Thoracic aorta (tissue), 2 donors: ENCODE measurements at places on chromosomes 4 and X.

DNA sequence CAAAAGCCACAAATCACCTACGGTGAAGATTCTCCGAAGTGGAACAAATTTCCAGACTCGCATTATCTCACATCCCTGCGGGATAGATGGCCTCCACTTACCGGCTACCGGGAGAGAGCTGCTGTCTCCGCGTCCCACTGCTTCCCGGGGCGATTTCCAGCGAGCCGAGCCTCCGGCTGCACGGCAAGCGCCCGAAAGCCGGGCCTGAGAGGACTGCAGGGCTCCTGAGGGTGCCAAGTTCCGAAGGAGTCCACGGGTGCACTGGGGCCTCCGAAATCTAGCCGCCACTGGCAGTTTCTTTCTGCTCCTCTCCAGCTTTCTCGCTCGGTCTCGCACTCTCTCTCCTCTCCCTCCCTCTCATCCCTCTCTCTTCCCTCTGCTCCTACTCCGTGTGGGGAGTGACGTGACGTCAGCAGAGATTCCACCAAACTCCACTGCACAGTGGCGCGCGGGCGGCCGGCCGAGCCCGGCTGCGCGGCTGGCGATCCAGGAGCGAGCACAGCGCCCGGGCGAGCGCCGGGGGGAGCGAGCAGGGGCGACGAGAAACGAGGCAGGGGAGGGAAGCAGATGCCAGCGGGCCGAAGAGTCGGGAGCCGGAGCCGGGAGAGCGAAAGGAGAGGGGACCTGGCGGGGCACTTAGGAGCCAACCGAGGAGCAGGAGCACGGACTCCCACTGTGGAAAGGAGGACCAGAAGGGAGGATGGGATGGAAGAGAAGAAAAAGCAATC is 14.0 kb upstream of the PITX2 start:
- DNase-seq = no peak

GRCh38 chr4:139715746-139716391 is 50.2 kb downstream of the MGST2 start:
- DNase-seq = no peak

DNA sequence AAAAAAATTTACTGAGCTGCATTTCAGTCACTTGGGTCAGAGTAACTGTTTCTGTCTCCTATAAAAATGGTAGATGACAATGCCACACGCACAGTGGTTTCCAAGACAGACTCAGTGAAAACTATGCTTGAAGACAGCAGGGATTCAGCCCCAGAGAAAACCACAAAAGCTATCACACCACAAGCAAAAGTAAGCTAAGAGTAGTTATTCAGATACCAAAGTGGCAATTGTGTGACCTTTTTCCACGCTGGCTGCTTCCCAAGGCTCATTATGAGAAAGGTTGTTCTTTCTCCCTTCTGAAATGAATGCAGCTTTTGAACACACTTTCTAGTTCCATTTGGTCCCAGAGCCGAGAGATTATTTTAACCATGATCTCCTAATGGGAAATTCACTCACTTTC is 46.4 kb upstream of the GPM6B start:
- no peak for DNase-seq

- DNase-seq = no peak
Observed at GRCh38 chr4:125352521-125352920, 37.8 kb downstream of the FAT4 start.

- no peak for DNase-seq
Observed at GRCh38 chr4:7721984-7722551, 217.6 kb downstream of the AFAP1 start.

DNA sequence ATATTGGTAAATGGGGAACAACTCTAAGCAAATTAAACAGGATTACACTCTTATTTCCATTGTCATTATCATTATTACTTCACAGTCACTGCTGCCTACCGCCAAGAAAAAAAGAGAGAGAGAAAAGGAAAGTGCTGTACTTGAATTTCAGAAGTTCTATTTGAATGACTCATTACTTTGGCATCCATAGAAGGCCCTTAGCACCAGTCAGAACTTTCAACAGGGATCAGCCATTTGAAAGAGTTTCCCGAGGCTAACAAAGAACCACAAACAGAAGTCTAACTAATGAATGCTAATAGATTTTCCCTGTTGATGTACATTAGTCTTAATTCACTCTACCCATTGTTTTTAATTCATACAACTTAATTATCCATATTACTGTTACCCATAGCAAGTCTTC is 116.3 kb downstream of the SHROOM4 start:
- no peak for DNase-seq

- DNase-seq = no peak
Observed at GRCh38 chr4:92090887-92091286, 212.9 kb upstream of the GRID2 start.

DNA sequence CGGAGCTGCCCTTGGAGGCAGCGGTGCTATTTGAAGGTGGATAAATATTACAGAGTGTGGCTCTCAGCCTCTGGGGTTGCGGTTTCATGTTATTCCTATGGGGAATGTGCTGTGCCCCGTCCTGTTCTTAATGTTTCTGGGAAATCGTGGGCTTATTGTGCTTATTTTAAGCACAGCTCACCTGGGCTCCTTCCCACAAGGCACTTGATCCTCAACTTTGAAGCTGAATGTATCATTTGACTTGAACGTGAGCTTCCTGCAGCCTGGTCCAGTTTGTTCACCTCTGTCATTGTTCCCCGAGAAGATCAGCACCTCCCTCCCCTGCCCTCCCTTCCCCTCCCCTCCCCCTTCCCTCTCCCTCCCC is 3.9 kb downstream of the SORCS2 start:
- no peak for DNase-seq

DNA sequence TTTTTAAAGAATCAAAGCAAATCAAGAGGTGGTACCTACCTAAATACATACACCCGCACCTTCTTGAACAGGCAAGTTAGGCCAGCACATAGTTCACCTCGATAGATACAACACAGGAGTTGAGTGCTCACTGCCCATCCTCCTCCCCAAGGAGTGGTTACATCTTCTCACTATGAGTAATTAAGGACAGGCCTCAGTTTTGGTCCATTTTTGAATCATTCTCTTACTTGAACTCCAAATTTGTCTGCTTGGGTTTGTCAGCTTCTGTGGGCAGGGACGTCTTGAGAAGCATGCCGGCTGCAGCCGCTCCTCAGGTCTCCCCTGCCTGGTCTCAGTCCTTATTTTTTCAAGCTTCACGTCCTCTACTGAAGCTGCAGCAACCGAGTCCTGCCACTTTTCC is 190.6 kb upstream of the RBPJ start:
- DNase-seq = no peak

DNA sequence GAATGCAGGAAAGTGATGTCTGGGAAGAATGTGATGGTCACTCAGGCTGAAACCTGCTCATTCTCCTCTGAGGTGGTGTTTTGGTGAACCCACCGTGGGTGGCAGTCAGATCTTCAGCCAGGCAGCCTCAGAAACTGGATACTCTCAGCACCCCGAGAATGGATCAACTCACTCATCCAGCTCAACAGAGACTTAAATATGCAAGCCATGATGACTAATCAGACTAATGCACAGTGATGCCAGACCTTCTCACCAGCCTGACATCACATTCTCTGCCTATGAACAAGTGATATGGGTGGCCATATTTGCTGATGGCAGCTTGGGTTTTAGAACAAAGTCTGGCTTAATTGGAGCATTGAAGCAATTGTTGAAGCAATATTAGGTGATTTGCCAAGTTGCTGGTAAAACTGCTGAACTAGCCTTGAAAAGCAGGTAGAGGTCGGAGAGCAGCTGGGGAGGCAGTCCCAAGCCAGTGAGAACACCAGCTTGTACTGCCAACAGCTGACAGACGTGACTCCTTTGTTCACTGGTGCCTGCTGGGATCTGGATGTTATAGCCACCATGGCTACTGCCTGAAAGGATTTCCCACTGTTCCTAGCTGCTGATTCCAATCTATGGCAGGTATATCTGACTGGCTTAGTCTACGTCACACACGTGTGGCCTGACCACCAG is 608.1 kb downstream of the MID1IP1 start:
- no peak for DNase-seq

- no peak for DNase-seq
Observed at GRCh38 chrX:12992544-12993118, 17.7 kb downstream of the TMSB4X start.

GRCh38 chr4:83832110-83832825 is 296.4 kb downstream of the GPAT3 start:
- DNase-seq = no peak

DNA sequence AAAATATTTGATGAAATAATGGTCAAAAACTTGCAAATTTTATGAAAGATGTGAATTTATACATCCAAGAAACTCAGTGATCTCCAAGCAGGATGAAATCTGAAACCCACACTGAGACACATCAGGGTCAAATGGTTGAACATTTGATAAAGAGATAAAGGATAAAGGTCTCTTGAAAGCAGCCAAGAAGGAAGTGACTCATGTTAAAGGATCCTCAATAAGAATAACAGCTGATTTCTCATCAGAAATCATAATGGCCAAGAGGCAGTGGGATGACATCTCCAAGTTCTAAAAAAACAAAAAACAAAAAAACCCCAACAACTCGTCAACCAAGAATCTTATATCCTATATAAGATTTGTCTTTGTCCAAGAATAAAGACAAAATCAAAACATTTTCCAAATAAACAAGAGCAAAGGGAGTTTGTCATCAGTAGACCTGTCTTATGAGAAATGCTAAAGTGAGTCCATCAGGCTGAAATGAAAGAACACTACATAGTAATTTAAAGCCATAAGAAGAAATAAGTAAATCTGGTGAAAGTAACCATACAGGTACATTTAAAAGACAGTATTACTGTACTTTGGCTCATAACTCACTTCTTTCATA is 121.7 kb downstream of the PDS5A start:
- no peak for DNase-seq

DNA sequence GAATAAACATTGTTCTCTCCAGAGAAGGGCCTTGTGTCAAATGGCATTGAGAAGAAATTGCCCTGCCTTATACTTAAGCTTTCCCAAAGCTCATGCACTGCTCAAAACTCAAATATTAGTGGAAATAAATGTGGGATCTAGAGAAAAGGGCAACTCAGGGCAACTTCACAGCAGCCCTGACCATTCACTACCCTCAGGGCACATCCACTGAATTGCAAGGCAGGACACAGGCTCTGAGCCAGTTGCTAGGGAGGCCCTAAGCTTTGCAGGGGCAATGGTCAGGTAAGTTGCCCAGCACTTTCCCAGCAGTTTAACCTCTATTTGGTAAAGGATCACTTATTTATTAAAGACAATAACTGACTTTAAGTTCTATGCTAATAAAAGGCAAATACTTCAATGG is 255.3 kb upstream of the TEX13A start:
- DNase-seq = no peak

GRCh38 chr4:6694177-6694901 is 661 bp downstream of the S100P start:
- DNase-seq = no peak

- no peak for DNase-seq
Observed at GRCh38 chrX:21047034-21047455, 327.2 kb upstream of the CNKSR2 start.

GRCh38 chr4:74168841-74169240 is 10.9 kb downstream of the MTHFD2L start:
- DNase-seq = no peak

DNA sequence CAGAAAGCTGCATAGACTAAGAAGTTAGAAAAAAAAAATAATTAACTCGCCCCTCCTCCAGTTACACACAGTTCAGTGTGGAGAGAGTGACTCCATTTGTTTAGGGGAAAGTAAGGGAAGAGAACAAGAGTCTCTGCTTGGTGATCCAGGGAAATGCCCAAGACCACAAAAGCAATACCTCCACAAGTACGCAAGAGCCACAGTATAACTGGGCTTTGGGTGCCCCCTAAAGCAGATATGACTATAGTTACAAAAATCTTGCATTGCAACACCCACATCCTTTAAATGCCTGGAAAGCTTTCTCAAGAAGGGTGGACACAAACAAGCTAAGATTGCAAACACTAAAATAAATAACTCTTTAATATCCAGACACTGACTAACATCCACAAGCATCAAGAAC is 164.2 kb upstream of the NRK start:
- no peak for DNase-seq

- DNase-seq = no peak
Observed at GRCh38 chr4:175139205-175139604, 221.0 kb downstream of the ADAM29 start.

DNA sequence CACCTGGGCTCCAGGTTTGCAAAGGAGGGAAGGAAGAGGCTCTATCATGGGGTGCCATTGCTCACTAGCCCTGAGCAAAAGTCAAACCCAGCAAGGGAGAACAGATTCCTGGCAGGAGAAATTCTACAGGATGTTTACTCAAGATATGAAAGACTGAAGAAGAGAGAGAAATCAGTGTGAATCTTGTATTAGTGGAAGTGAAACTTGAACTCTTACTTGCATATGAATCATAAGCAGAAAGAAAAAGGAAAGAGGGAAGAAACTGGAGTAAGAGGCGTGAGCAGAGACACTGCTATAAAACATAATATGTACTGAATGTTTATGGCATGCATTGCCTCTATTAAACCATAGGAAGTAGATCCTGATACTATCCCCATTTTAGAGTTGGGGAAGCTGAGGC is 60.9 kb downstream of the C4orf46 start:
- no peak for DNase-seq

DNA sequence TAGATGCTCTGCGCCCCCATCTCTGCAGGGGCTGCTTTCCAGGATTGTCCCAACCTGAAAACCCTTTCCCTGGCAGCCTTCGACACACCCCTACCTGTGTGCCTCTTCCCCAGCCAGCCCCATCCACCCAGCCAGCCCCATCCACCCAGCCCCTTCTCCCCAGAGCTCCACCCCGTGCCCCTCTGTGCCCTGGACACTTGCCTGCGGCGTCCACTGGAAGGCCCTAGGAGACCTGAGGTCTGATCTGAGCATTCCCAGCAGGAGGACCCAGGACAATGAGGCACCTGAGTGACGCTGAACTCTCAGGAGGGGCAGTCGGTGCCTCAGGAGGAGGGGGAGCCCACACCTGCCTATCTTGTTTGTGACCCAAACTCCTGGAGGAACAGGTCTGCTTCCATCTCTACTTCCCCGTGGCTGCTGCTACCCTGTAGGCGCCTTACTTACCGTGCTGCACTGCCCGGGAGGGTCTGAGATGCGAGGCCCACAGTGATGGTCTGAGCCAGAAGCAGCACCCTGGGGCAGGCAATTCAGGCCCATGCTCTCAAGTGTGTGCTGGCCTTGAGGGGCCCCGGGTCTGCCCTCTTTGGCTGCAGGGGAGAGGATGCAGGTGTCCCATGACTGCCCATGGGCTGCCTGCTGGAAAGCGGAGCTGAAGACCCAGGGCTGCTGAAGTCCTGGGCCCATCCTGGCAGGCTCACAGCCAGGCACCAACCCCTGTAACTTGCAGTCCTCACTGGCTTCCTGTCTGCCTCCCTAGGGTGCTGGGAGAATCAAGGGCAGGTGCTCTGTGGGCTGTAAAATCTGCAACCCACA is 4.9 kb downstream of the LRPAP1 start:
- DNase-seq = no peak

- DNase-seq = no peak
Observed at GRCh38 chr4:124329134-124329533, 383.4 kb downstream of the ANKRD50 start.

DNA sequence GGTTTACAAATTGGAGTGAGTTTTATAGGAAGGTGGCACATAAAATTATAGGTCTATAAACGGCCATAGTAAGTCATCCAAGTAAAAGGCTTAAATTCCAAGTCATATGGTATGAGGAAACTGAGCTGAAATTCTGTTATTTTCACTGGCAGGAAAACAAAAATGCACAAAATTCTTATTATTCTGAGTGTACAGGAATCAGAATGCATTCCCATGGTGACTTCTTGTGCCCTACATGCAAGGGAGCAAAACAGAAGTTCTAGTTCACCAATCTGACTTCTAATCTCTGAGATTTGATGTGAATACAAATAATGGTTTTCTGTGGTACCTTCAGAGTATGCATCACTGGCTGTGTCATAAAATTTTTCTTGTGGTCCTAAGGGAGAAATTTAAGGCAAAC is 102.9 kb downstream of the CLCN4 start:
- DNase-seq = no peak

- DNase-seq = no peak
Observed at GRCh38 chrX:119706616-119707015, 13.6 kb upstream of the SEPTIN6 start.
